Adrenal gland (tissue), 19 donors: ENCODE measurements at places on chromosomes 4 and X. TPM values are rescaled to one million over a fixed set of nuclear protein-coding genes. Genes with fewer than 3 reads are reported as not detected.

NAP1L3 gene
- 3.2 TPM for polyA plus RNA-seq

MAGEE2 gene
- 0.07 TPM for polyA plus RNA-seq

ADH1B gene
- 142 TPM for polyA plus RNA-seq

SLC25A6 gene
- 191 TPM for polyA plus RNA-seq

FAT4 gene
- polyA plus RNA-seq = 0.64 TPM

CHRDL1 gene
- polyA plus RNA-seq = 2.0 TPM
